ENCODE measurements at places on chromosomes 1 and 21.
A peak's percentile ranks its signal among the peaks of the same experiment; 100 is the strongest.

GRCh38 chr1:18972531-18972930, 16.1 kb upstream of the IFFO2 start:
- DNase-seq: peak; percentile 37

DNA sequence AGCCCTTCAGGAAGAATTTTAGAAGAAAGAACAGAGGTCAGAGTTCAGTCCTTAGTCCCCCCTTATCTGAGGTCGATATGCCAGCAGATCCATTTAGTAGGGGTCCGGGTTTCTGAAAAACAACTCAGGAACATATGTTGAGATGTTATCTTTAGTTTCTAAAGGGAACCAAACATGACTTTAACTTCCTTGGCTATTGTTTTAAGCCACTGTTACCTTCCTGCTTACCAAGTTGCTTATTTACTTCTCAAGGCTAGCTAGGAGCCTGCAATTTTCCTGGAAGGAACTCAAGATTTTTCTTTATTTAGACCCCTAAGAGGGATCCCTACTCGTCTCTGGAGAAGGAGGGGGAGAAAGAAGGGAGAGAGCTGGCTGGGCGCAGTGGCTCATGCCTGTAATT, 54.3 kb downstream of the KCNC4 start:
- DNase-seq: no peak

DNA sequence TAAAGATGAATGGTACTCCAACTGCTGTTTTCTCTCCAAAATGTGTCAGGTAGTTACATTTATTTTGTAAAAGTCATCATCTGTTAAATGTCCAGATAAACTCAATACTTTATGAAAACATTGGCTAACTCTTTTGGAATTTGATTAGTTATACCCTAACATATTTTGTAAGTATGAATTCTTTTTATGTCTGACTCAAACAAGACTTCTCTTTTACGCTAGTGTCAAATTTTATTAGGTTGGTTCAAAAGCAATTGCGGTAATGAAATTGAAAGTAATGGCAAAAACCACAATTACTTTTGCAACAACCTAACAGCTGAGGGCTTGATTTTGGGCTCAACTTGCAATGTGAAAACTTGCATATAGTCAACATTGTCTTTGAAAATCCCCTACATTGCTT, 41.0 kb upstream of the USP25 start:
- no peak for DNase-seq

- DNase-seq: peak; percentile 57
These were observed 591 bp downstream of the KCTD3 start for GRCh38 chr1:215567491-215568298.

DNA sequence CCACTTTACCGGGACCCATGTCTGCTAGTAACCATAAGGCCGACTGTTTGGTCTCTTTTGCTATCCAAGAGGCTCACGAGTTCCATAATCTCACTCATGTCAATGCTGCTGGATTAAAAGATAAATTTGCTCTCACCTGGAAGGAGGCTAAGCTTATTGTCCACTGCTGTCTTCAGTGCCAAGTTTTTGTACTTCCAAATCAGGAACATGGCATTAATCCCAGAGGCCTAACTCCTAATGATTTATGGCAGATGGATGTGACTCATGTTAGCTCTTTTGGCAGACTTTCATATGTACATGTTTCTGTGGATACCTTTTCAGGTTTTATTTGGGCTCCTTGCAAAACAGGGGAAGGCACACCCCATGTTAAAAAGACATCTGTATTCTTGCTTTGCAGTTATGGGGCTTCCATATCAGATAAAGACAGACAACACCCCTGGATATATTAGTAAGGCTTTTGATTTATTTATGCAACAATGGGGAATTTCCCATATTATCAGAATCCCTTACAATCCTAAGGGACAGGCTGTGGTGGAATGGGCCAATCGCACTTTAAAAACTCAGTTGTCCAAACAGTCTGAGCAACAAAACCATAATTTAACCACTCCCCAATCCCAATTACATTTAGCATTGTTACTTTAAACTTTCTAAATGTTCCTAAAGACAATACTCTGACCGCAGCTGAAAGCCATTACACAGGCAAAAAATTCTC, 162.7 kb downstream of the IER5 start:
- no peak for DNase-seq
